ENCODE measurements at places on chromosomes 2 and 18. TPM values are rescaled to one million over a fixed set of nuclear protein-coding genes. Genes with fewer than 3 reads are reported as not detected.

GRCh38 chr2:11572996-11573395 is 39.2 kb downstream of the GREB1 start:
- no peak for DNase-seq

DNA sequence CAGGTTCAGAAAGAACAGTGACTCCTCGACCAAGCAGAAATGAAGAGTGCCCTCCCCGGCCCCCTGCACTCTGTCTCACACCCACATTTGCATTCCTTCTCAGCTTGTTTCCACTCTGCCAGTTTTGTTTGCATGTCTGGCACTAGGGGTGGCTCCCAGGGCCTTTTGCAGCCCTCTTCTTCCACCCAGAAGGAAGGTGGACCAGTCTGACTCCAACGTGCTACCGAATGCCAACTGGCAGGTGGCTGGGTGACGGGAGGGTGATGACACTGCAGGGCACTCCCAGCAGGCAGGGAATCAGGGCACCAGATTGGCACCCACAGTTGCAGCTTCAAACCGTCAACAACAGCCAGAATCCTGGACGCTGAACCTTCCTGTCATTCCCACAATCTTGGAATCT is 371.1 kb downstream of the TXNL1 start:
- no peak for DNase-seq

DNA sequence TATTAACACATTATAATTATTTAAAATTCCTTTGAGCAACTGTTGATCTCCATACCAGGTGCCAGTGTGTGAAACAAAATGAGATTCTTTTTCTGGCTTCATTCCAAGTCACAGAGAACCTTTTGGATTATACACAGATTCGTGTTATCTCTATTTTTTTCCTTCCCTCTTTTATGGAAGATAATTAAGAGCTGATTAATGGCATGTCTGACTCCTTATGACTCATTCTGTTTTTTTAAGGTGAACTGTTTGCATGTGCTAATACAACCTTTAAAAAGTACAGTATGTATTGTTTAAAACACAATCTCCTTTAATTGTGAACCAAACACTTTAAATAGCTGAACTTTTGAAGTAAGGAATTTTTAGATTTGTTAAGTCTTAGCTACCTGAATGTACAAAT is 39.3 kb downstream of the PELI1 start:
- no peak for DNase-seq

DNA sequence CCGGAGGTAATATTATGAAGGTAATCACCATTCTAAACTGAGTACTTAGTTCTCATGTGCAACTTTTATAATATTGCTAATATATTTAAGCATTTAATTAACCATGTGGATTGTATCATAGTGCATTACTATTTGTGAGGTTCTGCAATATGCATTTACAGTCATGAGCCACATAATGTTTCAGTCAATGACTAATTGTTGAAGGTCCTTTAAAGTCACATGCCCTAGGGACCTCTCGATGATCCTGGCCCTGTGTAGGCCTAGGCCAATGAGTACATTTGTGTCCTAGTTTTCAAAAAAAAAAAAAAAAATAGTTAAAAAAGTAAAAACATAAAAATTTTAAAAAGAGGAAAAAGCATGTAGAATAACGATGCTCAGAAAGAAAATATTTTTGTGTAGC is 298.0 kb downstream of the DSEL start:
- no peak for DNase-seq

DNA sequence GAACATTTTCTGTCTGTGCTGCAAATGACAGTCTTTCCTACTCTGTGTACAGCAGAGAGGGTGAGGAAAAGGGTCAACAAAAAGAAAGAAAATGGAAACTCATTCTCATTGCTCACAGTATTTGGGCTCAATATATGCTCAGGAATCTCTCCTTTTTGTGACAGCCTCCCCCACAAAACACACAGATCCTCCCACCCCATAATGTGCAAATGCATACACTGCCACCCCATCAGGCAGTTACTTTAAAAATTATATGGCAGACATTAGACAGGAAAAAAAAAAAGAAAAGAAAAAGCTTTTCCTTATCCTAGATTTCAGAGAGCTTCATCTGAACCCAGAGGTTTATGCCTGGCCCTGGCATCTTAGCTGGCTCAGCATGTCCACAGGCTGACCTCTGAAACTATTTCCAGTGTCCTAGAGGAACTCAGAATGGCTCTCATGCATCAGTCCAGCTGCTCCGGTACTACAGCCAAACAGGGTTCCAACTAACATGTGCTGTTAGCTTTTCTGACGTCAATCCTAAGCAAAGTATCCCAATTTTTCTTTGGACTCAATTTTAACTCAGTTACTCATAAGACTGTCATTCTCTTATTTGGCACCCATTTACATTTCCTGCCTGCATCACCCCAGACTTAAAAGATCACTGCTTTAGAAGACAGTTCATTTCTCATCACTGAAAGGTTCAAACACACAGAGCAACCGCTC is 105.9 kb downstream of the RBMS1 start:
- no peak for DNase-seq

DNA sequence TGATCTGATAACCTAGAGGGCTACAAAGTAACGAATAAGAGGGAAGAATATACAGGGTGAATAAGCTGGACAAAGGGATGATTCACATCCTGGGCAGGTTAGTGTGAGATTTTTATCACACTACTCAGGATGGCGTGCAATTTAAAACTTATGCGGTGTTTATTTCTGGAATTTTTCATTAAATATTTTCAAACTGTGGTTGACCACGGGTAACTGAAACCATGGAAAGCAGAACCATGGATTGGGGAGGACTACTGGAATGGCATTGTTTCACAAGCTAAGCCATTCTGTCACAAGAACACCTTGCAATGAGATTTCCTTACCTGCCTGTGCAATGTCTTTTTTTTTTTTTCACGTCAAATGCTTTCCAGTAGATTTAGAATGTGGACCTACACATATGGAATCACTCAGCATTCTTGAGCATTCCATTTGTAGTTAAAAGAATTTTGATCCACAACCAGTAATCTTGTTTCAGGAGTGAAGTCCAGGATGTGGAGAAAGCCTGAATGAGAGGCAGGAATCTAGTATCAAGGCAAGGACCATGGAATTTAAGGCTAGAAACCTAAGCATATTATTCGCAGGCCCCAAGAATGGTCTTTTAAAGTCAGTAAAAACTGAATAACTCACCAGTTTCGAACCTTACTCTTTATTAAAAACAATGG is 8.0 kb upstream of the CDK15 start:
- DNase-seq, result no peak

- peak; percentile 83 for DNase-seq
These were observed 111.5 kb upstream of the SH3BP4 start for GRCh38 chr2:234840336-234840735.

Gene TMEM178A
- polyA plus RNA-seq, result 75.8 TPM

Gene TMEM87B
- polyA plus RNA-seq, result 25.5 TPM

GRCh38 chr2:106108351-106108750 is 85.8 kb downstream of the UXS1 start:
- DNase-seq, result no peak

DNA sequence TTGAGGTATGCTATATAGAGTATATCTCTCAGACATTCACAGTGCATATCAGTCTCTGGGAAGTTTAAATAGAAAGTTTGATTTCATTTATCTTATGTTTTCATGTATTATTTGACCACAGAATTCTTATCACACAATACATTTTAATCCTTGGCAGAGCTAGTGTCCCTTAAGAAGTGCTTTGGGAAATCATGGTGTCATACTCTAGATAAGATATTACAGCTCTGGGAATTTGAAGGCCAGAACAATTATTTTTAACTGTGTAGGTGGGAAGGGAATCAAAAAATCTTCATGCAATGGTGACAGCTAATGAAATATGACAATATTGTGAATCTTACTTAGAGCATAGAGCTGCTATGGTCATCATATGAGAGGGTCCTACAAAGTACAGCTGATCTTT is 451.3 kb upstream of the FAM98A start:
- DNase-seq, result no peak

- no peak for DNase-seq
These were observed 227.4 kb downstream of the CCDC74A start for GRCh38 chr2:131754929-131755720.

GRCh38 chr18:76803814-76804213 is 18.5 kb upstream of the ZNF236 start:
- no peak for DNase-seq

DNA sequence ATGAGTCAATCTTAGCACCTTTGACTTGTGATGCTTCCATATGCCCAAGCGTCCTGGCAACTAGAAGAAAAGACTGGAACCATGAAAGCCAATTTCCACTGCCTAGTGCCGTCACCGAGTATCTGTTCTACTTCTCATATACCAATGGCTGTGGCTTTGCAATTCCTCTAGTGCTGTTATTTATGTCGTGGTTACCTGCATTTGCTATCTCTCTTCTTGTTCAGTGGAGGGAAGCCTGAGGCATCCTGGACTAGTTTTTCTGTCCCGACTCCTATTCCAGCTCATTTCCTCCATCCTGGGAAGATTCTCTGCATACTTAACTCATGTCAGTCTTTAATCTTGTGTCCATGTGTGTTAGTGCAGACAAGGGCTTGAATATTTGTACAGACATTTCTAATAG is 117.9 kb downstream of the FEZ2 start:
- no peak for DNase-seq

Gene SMYD1
- polyA plus RNA-seq, result not detected

Measured in left renal cortex interstitium (tissue), 4 donors.